ENCODE measurements at places on chromosomes 3 and 15.

GRCh38 chr15:88512078-88512477 is 34.4 kb downstream of the DET1 start:
- DNase-seq: no peak

- DNase-seq: no peak
Observed at GRCh38 chr3:61601831-61602230, 40.5 kb downstream of the PTPRG start.

DNA sequence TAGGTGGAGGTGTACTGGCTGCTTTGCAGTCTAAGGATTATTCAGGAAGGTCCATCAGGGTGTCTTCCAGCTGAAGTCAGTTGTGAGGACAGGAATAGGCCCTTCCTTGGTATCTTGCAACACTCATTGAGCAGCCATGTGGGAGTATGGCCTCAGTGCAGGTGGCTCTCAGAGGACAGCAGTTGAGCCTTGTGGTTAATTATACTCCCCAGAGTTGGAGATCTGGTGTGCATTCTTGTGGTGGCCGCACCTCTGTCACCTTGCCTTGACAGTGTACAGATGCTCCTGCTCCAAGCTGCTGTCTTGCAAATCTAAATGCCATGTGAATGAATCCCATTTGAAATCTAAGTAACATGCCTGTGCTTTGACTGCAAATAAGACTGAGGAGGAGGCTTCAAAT is 339.9 kb upstream of the BCHE start:
- no peak for DNase-seq

DNA sequence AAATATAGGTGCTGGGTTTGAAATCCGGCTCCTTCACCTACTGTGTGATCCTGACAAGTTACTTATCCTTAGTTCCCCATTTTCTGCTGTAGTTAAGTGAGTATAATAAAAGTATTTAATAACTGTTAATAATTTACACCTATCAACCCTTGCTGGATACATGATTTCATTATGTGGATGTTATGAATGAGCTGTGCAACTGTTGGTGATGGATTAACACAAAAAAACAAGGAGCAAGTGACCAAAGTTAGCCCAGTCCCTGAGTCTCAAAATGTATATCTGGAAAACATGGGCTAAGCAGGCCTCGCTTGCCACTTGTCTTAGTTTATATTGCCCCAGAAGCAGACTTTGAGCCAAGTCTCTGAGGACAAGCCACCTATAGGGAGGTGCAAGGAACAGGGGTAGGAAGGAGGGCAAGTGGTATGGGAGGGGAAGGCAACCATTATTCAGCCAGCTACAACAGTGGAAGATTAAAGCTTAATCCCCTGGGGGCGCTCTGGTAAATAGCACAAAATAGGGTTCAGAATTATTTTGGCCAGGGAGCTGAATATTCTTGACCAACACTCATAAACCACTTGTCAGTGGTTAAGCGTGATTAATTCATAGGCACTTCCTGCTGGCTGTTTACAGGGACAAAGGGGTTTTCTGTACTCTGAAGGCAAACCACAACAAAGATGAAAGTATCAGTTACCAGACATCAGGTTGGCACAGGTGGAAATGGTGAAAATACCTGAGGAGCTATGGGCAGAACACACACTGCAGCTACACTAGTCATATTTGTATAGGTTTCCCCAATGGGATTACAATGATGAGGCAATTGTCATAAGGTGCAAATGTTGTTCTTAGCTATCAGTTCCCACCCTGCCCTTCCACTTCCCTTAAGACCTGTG is 76.2 kb downstream of the TRIM42 start:
- no peak for DNase-seq

DNA sequence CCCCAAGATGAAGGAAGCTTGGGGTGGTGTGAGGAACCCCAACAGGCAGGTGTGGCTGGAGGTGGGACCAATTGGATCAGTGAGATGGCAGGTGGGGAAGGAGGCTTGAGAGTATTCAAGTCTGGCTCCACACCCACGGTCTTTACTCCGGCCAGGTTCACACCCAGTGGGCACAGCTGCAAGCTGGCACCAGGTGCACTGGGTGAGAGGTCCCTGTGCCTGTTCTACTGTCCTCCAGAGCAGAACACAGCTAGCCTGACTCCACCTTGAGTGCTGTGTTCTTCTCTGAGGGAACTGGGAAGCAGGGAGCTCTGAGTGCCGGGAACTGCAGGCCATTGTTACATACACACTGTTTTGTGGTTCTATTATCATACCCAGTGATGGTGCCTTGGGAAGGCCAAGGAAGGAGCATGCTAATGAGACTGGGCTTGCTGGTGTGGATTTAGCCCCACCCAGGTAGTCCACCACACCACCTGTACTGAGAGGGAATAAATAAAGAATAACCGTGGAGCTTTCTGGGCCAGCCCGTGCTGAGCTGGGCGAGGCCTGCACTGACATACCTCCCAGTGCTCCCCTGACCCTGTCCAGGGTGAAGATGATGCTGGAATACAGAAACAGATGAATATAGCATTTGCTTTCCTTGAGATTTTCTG is 93.4 kb downstream of the ABHD5 start:
- no peak for DNase-seq

DNA sequence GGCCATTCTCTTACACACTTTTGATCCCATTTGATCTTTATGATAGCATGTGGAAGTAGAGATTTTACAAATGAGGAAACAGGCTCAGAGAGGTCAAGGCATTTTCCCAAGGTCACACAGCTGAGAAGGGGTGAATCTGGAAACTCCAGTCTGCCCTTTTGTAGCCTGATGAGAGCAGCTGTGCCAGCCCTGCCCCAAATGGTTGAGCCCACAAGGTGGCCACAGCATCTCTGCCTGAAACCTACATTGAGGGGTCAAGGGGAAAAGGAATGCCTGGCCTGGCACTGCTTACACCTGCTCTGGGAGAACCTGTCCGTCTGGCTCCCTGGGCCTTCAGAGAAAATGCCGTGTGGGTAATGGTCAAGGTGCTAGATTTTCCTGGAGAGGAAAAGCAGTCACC is 200.2 kb upstream of the LINGO1 start:
- DNase-seq: no peak

- DNase-seq: peak; percentile 70
Observed at GRCh38 chr3:10703875-10704274, 112.2 kb upstream of the SLC6A11 start.

- peak; percentile 17 for DNase-seq
Observed at GRCh38 chr15:89533861-89534544, 37.6 kb upstream of the RHCG start.
